ENCODE measurements at places on chromosomes 5 and 9. TPM values are rescaled to one million over a fixed set of nuclear protein-coding genes. Genes with fewer than 3 reads are reported as not detected.

- no peak for DNase-seq
Observed at GRCh38 chr5:158746979-158747378, 352.7 kb downstream of the EBF1 start.

- DNase-seq: no peak
Observed at GRCh38 chr9:36165826-36166167, 3.4 kb upstream of the CCIN start.

DNA sequence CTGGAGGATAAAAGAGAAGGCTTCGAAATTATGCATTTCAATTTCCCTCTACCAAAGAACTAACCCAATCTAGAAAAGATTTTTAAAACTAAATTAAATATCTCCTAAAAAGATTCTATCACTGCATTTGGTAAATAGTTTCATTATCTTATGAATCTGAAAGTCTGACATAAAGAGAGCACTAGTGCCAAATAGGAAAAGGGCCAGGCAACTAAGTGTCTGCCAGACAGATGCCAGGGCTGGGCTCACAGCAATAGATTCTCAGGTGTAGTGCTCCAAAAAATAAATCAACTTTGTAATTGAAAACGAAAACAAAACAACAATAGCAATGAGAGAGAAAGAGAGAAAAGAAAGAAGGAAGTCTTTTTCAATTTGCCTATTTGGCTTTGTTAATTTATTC is 157.7 kb upstream of the GNA14 start:
- no peak for DNase-seq

DNA sequence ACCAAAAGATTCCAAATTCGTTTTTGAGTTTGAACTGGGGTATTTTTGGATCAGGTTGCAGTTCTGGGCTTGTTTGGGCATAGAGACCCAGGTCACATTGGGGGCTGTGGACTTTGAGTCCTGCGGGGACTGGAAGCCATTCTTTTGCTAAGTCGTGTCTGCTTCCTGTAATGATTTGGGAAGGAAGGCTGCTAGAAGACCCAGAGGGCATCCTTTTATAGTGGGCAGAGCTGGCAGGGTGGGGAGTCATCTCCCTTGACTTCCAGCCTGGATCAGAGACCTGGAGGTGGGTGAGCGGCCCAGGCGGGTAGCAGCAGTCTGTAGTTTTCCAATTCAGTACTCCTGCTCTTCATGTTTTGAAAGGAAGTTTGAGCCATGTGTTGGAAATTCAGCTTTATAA is 11.3 kb downstream of the ZNF618 start:
- no peak for DNase-seq

ZFP2 gene
- 2.5 TPM for polyA plus RNA-seq

UNC13B gene
- 33.1 TPM for polyA plus RNA-seq

INSL4 gene
- polyA plus RNA-seq: not detected

PPP2R2B gene
- polyA plus RNA-seq: 8.0 TPM

MLANA gene
- 0.54 TPM for polyA plus RNA-seq

CA9 gene
- polyA plus RNA-seq: 4.2 TPM
